ENCODE measurements at places on chromosomes 2 and 18.

- no peak for DNase-seq
These were observed 1853.6 kb upstream of the LRRTM1 start for GRCh38 chr2:82158150-82158549.

DNA sequence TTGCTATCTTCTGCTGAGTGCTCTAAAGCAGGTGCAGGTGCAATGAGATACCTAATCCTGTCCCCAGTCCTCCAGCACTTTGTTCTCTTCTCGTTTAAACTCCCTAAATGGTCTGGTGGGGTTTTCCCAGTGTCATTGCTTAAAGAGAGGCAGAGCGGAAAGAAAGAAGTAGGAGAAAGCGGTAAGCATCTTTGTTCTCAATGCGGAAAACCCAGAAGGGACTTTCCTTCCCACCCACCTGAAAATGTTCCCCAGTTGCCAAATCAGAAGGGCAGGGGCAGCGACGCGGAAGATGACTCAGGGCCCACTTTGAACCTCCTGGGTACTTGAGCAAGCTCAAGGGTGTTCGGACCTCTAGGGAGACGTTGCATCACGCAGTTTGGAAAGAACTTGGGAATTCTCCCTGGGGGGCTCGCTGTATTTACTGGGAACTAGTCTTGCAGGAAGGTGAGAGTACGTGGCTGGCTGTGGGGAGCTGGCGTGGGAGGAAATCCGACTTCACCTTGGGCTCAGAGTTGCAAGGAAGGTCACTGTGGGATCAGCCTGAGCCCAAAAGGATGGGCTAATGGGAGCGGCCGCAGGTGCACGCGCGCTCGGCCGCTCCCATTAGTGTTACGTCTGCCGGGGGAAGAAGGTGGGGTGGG, 589 bp upstream of the SGPP2 start:
- DNase-seq: no peak

- DNase-seq: no peak
These were observed 422 bp upstream of the MRPL53 start for GRCh38 chr2:74472945-74473258.

GRCh38 chr2:71457923-71458322, 4.6 kb downstream of the DYSF start:
- no peak for DNase-seq

DNA sequence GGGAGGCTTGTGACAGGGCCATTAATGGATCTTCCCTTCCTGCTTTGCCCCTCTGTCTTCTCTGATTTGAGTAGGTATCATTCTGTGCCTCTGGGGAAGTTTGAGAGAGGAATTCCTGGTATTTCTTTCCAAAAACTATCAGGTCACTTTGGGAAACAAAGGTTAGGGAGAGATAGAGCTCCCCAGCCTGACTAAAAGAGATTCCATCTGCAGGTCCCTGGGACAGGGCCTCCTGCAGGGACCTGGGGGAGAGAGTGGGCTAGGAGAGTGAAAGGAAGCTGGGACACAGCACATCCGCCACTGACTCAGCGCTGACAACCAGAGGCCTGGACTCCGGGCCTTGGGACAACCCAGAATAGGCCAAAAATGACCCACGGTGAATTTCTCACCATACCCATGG, 6.4 kb downstream of the GALNT14 start:
- no peak for DNase-seq

GRCh38 chr18:8045160-8045883, 478.2 kb downstream of the PTPRM start:
- no peak for DNase-seq

GRCh38 chr2:84874381-84875212, 6.3 kb downstream of the TRABD2A start:
- no peak for DNase-seq

GRCh38 chr18:4817665-4818064, 362.6 kb upstream of the DLGAP1 start:
- no peak for DNase-seq

GRCh38 chr2:142980246-142981068, 103.0 kb downstream of the KYNU start:
- DNase-seq: no peak

- DNase-seq: no peak
These were observed 33.6 kb downstream of the INPP5D start for GRCh38 chr2:233093721-233094120.

GRCh38 chr18:10471574-10471973, 17.1 kb downstream of the APCDD1 start:
- DNase-seq: no peak

GRCh38 chr2:19219060-19219459, 139.4 kb downstream of the OSR1 start:
- no peak for DNase-seq

DNA sequence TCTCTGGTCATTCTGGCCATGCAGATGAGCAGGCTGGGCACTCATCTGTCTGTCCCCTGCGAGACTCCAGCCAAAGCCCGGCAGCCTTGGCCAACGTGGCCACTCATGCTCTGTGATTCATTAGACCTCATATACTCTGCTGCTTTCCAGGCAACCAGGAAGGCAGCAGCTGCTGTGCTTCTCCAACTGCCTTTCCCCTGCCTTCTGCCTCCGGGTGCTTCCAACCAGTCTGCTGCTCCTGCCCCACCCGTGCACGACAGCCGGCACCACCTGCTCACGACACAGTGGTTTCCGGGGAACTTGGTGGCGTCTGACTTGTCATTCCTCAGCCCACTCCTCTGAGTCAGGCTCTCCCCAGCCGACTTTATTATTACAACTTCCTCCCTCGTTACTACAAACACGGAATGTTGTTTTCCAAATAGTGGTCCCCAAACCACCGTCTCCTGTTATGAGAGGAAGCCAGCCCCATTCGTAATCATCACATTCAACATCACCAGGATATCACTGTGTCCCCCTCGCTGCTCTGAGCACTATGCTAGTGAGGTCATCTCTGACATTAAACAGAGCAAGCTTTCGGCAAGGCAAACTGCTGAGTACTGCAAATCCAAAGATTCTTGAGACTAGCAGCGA, 392.4 kb downstream of the ALK start:
- no peak for DNase-seq

- no peak for DNase-seq
These were observed 83.5 kb downstream of the COBLL1 start for GRCh38 chr2:164757934-164758695.

DNA sequence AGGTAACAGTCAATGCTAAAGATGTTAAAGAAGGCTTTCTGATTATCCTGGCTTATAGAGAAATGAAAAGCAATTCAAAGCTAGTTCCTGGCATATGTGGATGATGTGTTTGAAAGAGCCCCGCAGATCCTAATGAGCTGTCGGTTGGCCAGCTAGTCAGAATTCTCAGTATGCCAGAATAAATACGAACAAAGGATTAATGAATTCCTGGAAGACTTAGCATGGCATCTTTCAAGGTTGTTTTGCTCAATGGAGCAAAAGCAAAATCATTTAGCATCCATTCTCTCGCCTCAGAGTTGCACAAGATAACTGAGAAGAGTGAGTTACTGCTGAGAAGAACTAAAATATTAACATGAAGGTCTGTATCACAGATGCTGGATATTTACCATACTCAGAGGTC, 307.6 kb downstream of the RIT2 start:
- no peak for DNase-seq

GRCh38 chr2:189179570-189179950, at the start of gene COL5A2:
TSS of gene COL5A2 (minus strand) at chr2:189179761. CDS start at chr2:189179604, 157 bp downstream.
- no peak for DNase-seq

DNA sequence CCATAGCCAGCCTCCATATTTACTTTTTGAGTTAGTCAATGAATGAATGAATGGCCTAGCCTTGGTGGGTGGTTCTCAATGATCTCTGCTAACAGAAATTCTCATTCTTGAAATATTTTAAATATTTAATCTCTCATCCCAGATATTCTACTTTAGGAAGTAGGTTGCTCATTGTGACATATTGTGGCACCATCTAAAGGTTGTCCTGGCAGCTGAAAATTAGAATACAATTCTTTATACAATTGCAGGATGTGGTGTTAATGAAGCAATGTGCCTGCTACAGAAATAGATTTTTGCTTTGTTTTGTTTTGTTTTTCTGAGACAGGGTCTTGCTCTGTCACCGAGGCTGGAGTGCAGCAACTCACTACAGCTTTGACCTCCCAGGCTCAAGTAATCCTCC, 35.8 kb downstream of the SCG2 start:
- DNase-seq: no peak

DNA sequence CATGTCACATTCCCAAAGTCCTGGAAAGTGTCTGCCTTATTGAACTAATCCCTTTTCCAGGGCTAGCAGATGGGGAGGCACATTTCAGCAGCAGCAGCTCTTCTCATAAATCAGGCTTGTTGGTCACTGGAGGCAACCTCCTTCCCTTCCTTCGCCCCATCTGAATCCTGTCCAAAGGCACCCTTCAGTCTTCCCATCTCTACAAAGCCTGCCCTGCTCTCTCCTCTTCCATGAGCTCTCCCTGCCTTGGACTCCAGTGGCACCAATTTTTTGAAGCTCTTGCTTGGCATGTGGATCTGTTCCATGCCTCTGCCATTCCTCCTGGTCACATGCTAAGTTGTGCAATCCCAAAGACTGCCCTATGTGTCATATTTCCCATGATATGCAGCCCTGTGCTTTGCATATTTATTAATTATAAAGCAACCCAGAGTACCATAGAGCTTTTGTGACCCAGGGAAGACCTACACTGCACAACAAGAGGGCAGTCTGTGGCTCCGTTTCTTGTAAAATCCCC, 70.3 kb downstream of the ANTXR1 start:
- DNase-seq: no peak

- no peak for DNase-seq
These were observed 74.2 kb downstream of the TNS1 start for GRCh38 chr2:217928324-217929181.

- no peak for DNase-seq
These were observed 33.9 kb downstream of the ST3GAL5 start for GRCh38 chr2:85854897-85855296.

GRCh38 chr2:17981936-17982335, 103.5 kb downstream of the KCNS3 start:
- DNase-seq: no peak

DNA sequence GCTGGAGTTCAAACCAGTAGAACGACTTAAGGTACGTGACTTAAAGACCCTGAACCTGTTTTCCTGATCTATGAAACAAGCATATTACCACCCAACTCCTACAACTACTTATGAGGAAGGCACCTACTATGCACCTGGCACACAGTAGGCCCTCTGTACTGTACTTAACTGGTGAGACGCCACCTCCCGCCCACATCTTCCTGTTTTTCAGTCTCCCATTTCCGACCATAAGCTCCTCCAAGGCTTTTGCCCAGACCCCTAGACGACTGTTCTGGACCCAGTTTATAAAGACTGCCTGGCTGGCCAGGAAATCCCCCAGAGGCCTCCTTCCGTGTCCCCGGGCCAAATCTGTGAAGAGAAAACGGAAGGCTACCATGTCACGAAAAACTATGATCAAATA, 1.5 kb downstream of the GALNT14 start:
- no peak for DNase-seq

- no peak for DNase-seq
These were observed 611 bp downstream of the TCF7L1 start for GRCh38 chr2:85133751-85134254.

- DNase-seq: no peak
These were observed 32.4 kb downstream of the LHCGR start for GRCh38 chr2:48723129-48723528.

DNA sequence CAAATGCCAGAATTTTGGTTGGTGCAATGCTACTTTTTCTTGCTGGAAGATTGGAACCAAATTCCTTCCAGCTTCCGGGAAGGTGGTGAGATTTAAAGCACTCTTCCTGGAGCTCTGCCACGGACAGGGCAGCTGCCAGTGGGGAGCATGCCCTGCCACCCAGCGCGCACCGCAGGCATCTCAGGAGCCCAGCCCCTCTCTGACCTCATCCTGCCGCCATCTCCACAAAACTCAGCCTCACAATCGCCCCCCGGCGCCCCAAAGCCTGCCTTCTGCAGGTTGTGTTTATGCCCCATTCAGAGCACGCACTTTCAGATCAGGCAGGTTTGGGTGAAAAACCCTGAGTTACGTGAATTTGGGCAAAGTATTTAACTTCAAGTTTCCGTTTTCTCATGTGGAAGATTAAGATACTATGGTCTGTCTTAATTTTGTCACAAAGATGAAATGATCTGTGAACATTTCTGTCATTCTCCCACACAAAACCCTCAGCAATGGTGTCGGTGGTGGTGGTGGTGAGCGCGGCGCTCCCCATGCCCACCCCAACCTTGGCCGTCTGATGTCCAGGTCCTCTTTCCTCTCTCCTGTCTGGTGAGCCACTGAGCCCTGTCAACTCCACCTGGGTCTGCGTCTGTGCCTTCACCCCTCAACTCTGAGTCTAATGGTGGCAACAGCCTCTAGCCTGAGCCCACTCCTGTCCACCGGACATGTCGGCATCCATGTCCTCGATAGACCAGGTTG, 282.8 kb upstream of the SALL3 start:
- DNase-seq: no peak

GRCh38 chr2:195382186-195382585, 274.8 kb upstream of the SLC39A10 start:
- no peak for DNase-seq

- DNase-seq: peak; percentile 55
These were observed 54.6 kb upstream of the GPR17 start for GRCh38 chr2:127591221-127591923.

DNA sequence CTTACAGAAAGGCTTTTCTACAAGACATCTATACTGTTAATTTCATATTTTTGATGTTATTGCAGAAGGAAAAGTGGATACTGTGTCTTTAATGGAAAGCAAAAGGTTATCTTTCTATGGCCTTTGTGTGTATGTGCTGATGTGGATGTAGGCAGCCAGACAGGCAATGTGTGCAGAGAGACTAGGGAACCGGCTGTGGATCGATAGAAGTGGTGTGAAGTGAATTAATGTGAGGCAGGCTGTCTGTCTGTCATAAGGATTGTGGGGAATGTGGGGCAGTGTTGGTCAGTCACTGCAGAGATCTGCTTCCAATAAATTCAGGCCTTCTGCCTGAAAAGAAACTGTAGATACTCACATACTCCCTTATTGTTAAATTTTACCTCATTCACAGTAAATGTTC, 156.7 kb downstream of the WDR7 start:
- DNase-seq: no peak

- no peak for DNase-seq
These were observed 25.5 kb downstream of the IGFBP2 start for GRCh38 chr2:216658757-216659156.

DNA sequence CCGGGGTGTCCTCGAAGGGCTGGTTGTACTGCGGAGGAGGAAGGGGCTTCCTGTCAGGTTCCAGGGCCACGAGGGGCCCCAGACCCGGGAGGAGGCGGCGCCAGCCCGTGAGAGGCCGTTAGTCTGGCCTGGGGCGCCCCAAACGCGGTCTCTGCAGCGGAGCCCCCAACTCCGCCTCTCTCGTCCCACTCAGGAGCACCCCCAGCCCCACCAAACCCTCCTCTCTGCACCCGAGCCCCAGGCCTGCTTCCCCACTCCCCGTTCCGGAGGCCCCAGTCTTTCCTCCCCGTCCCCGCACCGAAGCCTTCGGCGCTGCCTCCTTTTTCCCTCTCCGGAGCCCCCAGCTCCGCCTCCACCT, 473 bp downstream of the HJURP start:
- DNase-seq: no peak

GRCh38 chr2:98897746-98898145, 38.3 kb downstream of the CRACDL start:
- DNase-seq: no peak

- DNase-seq: no peak
These were observed 342.9 kb downstream of the SPAG16 start for GRCh38 chr2:213627054-213627710.

GRCh38 chr2:223235986-223236385, 184.0 kb downstream of the KCNE4 start:
- DNase-seq: no peak

GRCh38 chr18:62332431-62332830, 7.3 kb downstream of the TNFRSF11A start:
- DNase-seq: no peak

- no peak for DNase-seq
These were observed 347.3 kb downstream of the ARHGAP15 start for GRCh38 chr2:143476336-143477087.

Data from activated T-cell treated with anti-CD3 and anti-CD28 coated beads for 1 hour (primary cell).